ENCODE measurements at places on chromosomes 2 and 18.

- DNase-seq, result no peak
Measured at GRCh38 chr2:218401890-218402289, 2.2 kb downstream of the CTDSP1 start.

DNA sequence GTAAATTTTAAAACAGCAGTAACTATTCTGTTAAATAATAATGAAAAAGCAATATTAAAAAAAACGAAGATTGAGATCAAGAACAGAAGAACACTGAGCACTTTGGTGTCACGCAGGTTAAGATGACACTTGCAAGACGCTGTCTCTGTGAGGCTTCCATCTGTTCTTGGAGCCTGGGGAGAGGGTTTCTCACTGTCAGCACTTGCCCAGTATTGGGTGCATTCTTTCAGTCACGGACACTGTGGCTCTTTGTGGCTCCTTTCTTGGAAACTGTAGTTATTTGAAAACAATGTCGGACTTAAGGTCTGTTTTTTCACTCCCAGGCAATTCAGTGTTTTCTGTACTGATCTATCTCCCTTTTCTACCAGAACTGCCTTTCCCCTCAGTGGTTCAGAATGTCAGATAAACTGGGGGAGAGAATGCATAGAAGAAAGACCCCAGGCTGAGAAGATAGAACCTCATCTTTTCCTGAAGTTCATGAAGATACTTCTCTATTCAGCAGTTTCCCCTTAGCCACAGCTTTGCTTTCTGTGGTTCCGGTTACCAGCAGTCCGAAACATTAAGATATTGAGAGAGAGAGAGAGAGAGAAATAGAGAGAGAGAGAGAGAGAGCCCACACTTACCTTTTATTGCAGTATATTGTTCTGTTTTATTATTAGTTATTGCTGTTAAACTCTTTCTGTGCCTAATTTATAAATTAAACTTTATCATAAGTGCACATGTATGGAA lies 283.3 kb downstream of the DCDC2C start:
- no peak for DNase-seq

DNA sequence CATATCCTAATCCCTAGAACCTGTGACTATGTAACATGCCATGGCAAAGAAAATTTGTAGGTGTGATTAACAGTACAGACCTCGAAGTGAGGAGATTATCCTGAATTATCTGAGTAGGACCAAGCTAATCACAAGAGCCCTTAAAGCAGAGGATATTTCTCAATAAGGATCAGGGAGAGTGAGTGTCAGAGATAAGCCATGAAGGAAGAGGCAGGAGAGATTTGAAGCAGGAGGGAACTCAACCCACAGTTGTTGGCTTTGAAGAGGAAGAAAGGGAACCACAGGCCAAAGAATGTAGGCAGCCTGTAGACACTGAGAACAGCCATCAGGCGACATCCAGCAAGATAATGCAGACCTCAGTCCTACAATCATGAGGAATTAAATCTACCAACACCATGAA lies 229.3 kb downstream of the NBAS start:
- DNase-seq, result no peak

DNA sequence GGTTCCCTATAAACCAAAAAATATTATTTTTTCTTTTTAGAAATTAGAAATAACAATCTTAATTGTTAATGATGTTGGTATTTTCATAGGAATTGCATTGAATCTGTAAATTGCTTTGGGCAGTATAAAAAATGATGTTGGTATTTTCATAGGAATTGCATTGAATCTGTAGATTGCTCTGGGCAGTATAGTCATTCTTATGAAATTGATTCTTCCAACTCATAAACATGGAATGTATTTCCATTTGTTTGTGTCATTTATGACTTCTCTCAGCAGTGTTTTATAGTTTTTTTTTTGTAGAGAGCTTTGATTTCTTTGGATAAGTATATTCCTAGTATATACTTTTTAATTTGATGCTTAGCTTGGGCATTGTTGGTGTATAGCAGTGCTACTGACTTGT lies 82.0 kb upstream of the NT5C1B start:
- no peak for DNase-seq

DNA sequence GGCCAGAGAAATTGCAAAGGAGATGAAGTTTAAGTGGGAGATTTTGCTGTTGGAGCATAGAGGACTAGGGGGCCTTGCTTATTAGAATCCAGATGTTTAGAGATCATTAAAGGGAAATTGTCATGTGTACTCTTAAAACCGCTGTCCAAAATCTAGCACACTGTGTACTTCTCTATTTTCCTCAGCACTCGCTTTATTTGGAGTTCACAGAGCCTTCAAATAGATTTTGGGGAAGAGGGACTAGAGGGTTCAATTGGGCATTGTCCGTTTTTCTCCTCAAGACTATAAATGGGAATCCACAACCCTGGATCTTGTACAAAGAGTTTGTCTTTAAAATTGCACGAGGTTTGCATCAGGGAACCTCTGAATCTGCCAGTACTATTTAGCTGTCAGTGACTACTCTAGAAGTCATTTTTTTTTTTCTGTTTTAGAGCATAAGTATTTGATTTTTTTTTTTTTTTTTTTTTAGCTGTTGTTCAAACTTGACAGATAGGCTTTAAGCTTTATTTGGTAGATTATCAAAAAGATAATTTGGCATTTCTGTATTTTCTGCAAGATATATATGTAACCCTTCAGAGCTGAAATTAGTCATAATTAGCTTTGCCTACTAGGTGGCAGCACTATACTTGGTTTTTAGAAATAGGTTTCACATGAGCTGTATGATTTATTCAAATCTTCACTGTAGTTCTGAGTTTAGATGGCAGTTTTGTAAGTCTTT lies 14.2 kb downstream of the PMS1 start:
- DNase-seq, result no peak

GRCh38 chr18:48317781-48318381 lies 91.3 kb downstream of the ZBTB7C start:
- no peak for DNase-seq

DNA sequence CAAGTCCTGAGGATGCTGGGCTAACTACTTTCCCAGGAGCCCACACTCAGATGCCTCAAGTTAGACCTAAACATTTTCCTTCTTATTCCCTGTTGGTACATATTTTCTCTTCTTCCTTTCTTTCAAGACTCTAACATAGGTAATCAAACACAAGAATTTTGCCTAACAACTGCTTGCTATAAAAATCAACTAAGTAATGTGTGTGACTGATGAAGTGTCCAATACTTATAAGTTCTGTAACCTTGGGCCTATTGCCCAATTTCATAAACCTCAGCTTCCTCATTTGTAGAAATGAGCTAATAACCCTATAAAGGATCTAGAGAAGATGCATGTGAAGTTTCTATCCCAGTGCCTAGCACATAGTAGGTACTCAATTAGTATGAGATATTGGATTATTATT lies 31.6 kb upstream of the PIK3C3 start:
- no peak for DNase-seq

- no peak for DNase-seq
Measured at GRCh38 chr2:102634831-102635241, 15.5 kb downstream of the SLC9A2 start.

DNA sequence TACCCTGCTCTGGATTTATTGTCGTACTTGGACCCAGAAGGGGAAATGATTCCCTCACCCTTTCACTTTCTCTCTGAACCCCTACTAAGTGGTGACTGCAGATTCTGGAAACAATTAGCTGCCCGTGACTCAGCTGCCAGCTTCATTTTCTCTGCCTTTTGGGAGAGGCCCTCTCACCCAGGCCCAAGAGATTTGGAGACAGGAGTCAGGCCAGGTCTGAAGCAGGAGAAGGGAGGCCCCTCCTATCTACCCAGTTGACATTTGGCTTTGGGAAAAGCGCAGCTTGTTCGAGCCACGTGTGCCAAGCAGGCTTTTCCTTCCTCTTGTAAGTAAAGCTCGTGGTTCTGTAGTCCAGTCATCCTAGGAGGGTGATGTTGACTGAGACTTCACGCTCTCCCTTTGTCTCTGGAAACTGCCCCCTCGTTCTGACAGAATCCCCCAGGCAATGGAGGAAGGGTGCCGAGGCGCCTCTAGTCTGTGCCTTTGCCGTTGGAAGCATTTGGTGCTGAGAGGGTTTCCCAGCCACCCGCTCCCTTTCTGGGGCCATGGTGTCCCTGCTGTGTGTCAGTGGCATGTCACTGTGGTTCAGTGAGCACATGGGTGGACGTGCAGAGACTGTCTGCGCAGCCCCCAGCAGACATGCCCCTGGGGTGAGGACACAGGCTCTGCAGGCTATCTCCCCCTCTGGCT lies 8.6 kb downstream of the OXER1 start:
- DNase-seq, result no peak

GRCh38 chr2:29260142-29260772 lies 145.0 kb downstream of the CLIP4 start:
- DNase-seq, result no peak

DNA sequence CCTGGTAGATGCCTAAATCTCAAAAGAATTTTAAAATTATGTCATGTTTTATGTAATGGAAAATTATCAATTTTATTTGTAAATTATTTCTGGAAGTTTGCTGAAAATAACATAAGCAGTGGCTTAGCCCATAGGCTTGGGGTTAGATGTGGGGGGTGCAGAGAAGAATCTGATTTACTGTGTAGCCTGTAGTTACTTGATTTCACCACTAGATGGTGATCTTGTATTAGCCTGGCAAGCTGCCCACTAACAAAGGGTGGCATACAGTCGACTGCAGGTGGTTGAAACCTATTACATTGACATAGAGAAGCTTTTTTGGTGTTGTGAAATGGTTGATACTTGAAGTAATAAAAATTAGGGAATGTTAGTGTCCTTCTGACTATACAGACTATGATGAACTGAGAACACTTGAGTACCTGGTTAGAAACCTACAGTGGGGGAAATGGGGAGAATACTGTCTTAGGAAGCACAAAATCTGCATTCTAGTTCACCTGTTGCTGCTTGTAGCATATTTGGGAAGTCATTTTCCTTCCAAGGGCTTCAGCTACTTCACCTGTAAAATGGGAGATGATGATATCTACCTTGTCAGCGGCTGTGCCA lies 191.0 kb upstream of the LHCGR start:
- peak; percentile 15 for DNase-seq

DNA sequence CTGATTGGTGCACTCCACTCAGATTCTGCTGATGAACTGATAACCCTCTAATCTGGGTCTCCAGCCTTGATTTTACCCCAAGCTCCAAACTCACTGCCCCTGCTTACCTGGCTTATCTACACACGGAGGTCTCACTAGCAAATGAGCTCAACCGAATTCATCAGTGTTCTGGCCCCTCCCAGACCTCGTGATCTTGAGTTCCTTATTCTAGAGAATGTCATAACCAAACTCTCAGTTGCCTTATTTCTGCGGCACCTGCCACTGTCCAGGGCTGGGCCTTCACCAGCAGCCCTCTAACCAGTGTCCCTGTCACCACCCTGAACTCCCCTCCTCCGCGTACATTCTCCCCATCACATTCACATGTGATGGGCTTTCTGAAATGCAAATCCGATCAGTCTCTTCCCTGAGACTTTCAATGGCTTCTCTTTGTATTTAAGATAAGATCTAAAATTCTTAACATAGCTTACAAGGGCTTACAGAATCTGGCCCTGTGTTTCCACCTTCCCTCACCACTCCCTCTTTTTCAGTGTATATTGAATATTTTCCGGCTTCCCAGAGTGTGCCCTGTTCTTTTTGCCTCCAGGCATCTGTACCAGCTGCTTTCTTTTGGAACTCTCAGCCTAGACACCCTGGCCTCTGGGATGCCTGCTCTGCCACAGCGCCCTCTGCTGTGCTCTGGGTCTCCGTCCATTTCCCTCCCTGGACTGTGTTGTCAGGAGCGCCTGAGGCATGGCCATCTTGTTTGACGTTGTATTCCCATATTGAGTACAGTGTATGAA lies 31.1 kb downstream of the NAB1 start:
- peak; percentile 42 for DNase-seq

GRCh38 chr2:219184121-219184520 lies 6.0 kb downstream of the RETREG2 start:
- DNase-seq, result peak; percentile 49

DNA sequence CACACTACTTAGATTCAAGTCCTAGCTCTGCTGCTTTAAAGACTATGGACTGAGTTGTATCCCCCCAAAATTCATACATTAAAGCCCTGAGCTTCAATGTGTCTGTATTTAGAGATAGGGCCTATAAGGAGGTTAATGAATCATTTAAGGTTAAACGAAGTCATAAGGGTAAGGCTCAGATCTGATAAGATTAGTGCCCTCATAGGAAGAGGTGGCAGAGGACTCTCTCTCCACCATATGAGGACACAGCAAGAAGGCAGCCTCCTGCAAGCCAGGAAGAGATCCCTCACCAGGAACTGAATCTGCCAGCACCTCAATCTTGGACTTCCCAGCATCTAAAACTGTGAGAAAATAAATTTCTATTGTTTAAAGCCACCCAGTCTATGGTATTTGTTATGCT lies 3.1 kb upstream of the CYTIP start:
- no peak for DNase-seq

GRCh38 chr18:10519999-10520935 lies 5.6 kb upstream of the NAPG start:
- peak; percentile 65 for DNase-seq

GRCh38 chr2:216635171-216635570 lies 2.0 kb downstream of the IGFBP2 start:
- no peak for DNase-seq

DNA sequence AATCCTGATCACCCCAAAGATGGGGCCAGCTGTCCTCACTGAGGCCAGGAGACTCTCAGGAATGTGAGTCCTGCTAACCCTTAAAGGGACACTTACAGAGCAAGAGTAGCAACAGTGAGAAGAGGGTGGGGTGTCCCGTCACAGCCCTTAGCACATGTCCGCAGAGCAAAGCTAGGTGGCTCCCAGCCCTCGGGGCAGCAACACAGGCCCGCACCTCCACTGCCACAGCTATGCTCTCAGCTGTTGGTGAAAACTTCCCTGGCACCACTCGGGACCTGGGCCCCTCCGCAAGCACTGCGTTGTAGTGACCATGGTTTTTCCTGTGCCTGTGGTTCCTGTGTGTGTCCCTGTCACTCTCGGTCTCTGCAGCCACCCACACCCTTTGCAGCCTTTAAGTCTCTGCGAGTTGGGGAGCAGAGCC lies 76.4 kb upstream of the UXS1 start:
- DNase-seq, result no peak

- no peak for DNase-seq
Measured at GRCh38 chr2:99891428-99891780, 251.0 kb downstream of the AFF3 start.

DNA sequence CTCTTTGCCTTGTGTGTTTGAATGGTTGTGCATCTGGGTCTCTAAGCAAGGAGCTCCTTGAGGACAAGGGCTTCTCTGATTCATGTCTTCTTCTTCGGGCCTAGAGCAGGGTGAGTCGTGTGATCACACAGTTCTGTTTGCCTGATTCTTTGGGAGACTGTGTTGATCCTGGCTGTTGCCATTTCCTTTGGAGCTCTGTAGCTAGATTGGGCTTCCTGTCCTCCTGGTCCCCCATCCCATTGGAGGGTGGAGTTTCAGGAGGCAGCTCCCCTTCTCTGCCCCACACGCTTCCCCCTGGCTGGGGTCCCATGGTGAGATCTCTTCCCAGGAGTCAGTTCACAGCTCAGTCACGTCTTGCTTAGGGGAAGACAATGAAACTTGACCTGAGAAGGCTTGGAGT lies 92.8 kb downstream of the TRIB2 start:
- DNase-seq, result no peak

DNA sequence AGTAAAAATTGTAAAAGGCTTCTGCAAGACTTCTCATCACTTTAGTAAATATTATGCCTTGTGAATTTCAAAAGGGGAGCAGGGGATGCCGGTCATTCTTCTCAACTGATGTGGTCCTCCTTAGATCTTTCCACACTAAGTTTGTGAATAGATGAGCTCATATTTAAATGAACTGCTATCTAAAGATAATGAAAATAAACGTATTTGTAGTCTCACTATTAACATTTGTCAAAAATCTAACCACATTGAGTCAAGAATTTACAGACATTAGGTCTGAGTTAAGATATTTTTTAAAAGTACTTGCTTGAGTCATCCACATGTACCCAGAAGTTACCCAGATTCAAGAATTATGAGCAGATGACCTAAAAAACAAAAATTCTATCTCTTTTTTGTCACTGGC lies 6.5 kb downstream of the PRPF40A start:
- no peak for DNase-seq

Data from substantia nigra (tissue), 51 donors.